Activated T-cell treated with anti-CD3 and anti-CD28 coated beads, Interleukin-2, amount 50 U/mL, for 48 hours (primary cell): ENCODE measurements at places on chromosomes 2 and 18.

DNA sequence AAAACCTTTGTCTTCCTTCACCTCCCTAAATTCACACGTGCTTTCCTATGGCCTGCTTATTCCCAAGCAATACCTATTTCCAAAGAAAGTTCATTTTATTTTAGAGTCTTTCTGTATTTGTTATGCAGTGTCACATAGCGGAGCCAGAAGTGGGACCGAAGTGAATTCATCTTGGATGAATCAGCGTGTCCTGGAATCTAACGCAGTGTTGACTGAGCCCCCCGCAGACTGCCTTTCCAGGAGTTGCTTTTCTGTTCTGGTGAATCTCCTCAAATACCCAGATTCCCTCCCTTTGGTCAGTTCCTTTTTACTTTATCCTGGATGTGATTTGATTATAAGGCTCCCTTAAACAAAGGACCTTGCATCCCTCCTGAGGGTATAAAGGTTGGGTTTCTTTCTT lies 10.8 kb downstream of the ALPP start:
- DNase-seq = no peak

DNA sequence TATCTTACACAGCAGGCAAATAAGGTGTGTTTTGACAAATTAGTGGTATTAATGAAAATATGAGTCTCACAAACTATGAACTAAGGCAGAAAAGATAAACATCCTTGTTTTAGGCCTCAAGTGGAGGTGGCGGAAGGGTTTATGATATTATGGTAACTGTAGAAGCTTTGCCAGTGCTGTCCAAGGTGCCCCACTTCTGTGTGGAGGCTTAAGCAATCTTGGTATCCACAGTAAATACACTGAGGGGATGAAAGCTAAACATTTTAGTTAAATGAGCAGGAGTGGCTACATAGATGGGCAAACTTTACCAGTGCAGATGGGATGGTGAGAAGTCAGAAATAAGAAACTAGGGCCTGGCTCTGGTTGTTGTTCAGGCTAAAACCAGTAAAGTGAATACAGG lies 84.7 kb downstream of the BARD1 start:
- no peak for DNase-seq

DNA sequence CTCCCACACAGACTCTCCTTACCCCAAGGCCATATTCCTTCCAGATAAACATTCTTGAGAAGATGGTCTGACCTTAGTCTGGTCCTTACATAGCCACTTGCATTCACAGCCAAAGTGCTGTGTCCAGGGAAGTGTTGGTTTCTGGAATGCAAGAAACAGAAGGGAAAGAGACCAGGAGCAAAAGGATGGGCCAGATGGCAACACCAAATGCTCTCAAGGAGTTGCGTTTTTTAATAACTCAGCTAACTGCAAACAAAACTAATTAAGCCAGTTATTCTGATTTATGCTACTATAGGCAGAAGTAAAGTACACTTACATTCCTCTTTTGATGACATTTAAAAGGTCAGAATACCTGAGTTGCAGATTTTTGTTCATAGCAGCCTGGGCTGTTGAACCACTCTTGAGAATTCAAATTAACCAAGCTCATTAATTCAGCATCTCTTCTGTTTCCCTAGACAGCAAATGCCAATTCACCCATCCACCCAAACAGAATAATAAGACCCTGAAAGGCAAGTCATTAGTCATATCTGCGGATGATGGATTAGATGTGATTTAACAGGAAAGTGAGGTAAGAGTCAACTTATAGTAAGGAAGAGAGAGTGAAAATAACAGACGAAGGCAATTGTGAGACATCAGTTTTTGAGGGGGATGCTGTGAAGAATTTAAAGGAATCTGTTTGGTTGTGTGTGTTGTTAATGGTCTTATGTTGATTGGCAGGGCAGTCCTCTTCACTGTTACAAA lies 18.8 kb downstream of the CCDC85A start:
- DNase-seq = no peak

- DNase-seq = no peak
Observed at GRCh38 chr2:10266133-10266620, 36.5 kb upstream of the HPCAL1 start.

DNA sequence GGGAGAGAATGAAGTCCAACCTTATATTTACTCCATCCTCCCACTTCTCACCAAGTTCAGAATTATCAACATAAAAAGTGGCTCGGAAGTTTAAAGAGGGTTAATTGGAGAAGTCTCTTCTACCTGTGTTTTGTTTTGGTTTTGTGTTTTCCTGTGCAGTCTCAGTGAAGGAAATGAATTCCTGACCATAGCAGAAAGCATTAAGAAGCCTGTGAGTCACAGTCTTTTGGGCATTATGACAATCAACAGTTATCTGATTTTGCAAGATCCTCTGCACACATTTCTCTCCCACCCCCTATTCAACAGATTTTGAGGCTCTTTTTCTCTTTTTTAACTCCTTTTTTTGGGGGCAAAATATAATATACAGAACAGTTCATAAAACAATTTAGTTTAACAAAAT lies 8.6 kb upstream of the RPL37A start:
- DNase-seq = no peak

DNA sequence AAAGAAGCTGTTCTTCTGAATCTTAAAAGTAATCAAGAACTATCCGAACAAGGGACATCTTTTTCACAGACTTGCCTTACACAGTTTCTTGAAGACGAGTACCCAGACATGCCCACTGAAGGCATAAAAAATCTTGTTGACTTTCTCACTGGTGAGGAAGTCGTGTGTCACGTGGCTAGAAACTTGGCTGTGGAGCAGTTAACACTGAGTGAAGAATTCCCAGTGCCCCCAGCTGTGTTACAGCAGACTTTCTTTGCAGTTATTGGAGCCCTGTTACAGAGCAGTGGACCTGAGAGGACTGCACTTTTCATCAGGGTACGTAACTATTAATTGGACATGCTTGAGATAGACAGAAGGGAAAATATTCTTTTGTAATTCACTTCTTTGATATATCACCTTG lies 2.4 kb downstream of the MRPL44 start:
- DNase-seq = no peak

- DNase-seq = no peak
Observed at GRCh38 chr18:56475250-56475649, 163.1 kb downstream of the TXNL1 start.

DNA sequence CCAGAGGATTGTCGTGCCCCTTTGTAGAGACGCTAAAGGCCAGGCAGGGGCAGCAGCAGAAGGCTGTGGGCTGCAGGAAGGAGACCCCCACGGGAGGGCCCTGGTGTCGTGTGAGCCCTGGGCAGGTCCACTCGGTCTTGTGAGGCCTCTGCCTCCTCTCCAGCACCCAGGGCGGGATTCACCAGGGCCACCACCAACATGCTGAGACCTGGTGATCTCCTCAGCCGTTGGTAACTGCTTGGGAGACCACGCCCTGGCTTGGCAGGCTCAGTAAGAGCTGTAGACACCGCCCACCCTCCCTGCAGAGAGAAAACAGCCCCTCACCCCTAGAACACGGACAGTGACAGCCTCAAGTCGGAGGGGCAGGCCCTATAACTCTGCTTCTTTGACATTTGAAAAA lies 21.1 kb downstream of the MBP start:
- DNase-seq = peak; percentile 16

GRCh38 chr2:230429513-230429912 lies 13.5 kb downstream of the SP100 start:
- no peak for DNase-seq

DNA sequence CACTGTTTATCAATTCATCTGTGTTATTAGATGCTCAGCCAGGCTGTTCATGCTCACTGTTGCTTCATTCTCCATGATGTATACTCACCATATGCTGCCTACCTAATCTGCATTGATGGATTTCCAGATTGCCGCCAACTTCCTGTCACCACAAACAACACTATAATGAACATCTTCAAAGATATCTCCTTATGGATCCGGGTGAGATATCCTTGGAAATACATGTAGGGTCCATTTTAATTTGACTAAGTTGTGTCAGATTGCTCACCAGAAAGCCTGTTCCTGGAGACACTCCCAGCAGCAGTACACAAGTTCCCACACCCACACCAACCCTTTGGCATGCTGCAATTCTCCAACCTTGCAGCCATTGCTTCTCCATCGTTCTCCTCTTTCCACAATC lies 547.5 kb upstream of the TNP1 start:
- no peak for DNase-seq

- DNase-seq = no peak
Observed at GRCh38 chr2:117360586-117360985, 453.9 kb upstream of the DDX18 start.

DNA sequence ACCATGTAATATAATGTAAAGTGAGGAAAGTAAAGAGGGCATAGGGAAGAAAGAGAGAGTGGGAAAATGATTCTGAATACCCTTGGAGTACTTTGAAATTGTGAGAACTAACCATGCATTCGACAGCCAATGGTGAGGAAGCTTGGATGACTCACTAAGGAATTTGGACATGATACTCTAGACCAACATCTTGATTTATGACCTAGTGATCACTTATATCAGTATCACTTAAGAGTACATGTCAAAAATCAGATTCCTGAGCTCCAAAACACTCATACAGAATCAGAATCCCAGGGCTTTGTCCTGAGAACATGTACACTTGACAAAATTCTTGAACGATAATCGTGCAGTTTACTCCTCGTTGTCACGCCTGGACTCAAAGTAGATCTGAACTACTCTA lies 1899.8 kb upstream of the PIK3C3 start:
- no peak for DNase-seq

DNA sequence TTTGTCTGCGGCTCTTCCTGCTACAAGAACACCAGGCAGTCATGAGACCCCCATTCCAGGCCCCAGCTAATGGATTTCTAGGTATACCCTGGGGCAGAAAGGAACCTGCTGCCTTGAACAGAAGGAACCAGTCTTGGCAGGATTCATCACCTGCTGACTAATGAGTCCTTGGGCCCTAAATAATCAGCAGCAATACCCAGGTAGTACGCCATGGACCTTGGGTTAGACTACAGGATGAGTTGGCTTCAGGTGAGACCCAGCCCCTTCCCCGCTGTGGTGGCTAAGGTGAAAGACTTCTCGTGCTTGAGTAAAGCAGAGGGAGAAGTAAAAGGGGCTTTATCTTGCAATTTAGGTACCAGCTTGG lies 105.0 kb downstream of the SPIRE1 start:
- no peak for DNase-seq

GRCh38 chr2:159736048-159736447 lies 23.7 kb downstream of the MARCHF7 start:
- no peak for DNase-seq

DNA sequence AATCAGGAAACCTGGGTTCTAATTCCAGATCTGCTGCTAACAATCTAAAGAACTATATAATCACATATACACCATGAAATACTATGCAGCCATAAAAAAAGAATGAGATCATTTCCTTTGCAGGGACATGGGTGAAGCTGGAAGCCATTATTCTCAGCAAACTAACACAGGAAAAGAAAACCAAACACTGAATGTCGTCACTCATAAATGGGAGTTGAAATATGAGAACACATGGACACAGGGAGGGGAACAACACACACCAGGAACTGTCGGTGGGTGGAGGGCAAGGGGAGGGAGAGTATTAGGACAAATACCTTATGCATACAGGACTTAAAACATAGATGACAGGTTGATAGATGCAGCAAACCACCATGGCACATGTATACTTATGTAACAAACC lies 33.2 kb downstream of the CDH2 start:
- DNase-seq = no peak

GRCh38 chr2:160207271-160207670 lies 7.2 kb upstream of the ITGB6 start:
- no peak for DNase-seq

DNA sequence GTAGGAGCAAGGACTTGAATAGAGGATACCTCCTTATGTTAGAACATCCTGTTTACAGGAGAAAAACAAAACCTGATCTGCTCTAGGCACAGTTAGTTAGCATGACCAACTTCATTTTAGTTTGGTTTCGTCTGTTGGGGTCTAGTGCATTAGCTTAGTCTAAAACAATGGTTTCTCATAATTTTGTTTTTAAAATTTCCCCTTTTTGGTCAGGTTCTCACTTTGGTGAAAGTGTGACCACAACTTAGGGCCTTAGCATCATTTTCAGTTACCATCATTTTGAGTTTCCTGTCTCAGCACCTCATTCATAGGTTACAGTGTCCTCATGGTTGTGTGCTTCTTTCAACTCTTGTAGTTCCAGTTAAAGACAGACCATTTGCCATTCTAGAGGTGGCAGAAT lies 1277.0 kb upstream of the SLC39A10 start:
- DNase-seq = no peak

DNA sequence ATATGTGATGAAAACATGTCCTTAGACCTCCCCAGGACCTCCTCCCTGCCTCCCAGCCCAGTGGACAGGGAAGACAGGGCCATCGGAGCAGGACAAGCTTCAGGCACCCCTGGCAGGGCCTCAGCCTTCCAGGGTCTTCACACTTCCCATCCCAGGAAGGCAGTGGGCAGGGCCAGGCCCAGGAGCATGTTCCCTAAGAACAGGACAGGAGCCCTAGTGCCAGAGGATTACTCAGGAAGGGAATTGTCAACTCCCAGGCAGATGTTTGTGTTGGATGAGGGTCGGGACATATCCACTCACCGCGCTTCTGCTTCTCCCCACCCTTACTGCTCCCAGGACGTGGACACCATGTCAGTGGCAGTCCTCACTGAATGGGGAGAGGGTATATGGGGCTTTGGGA lies 138.9 kb downstream of the TNS1 start:
- DNase-seq = no peak

DNA sequence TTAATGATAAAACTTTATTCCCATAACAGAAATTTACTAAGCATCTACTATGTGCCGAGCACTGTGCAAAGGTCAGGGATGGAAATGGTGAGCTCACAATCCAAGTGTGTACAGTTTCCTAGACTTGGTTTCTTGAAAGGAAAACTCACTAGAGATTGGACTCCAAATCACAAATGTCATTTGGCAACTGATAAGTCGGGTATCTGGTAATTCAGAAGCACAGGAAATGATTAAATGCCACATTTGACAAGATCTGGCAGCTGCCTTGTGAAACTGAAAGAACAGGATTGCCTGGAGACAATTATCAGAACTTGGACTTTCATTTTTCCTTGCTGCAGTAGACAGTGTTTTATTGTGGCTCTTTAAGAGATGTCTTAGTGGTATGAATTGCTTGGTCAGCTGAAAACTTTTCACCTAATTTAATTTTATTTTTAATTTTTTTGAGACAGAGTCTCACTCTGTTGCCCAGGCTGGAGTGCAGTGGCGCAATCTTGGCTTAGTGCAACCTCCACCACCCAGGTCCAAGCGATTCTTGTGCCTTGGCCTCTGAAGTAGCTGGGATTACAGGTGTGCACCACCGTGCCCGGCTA lies 19.2 kb downstream of the ITGA6 start:
- DNase-seq = no peak
